ENCODE measurements at places on chromosomes 13 and 19. TPM values are rescaled to one million over a fixed set of nuclear protein-coding genes. Genes with fewer than 3 reads are reported as not detected.
A peak's percentile ranks its signal among the peaks of the same experiment; 100 is the strongest.

FOXO1 gene
- 24.1 TPM for total RNA-seq

- DNase-seq = peak; percentile 2
These were observed 525.0 kb upstream of the SLITRK6 start for GRCh38 chr13:86324191-86324590.

GPR12 gene
- 0.10 TPM for total RNA-seq

COL4A2 gene
- 785 TPM for total RNA-seq

DNA sequence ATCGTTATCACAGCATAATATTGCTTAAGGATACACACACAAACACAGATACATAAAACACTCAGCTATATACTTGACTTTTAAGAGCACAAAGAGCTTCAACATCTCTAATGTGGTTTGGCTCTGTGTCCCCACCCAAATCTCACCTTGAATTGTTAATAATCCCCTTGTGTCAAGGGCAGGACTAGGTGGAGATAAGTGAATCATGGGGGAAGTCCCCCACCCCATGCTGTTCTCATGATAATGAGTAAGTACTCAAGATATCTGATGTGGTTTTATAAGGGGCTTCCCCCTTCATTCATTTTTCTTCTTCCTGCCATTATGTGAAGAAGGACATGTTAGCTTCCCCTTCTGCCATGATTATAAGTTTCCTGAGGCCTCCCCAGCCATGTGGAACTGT lies 481.4 kb downstream of the PCDH9 start:
- no peak for DNase-seq

- no peak for DNase-seq
These were observed 9.6 kb upstream of the SLC15A1 start for GRCh38 chr13:98761986-98762616.

PRR19 gene
- total RNA-seq = 0.62 TPM

CEACAM8 gene
- total RNA-seq = not detected

VSTM2B gene
- total RNA-seq = not detected

- peak; percentile 68 for DNase-seq
These were observed 324.3 kb downstream of the ZNF536 start for GRCh38 chr19:30696514-30696913.

GRCh38 chr19:12272980-12273901 lies 21.4 kb downstream of the ZNF44 start:
- DNase-seq = no peak

DNA sequence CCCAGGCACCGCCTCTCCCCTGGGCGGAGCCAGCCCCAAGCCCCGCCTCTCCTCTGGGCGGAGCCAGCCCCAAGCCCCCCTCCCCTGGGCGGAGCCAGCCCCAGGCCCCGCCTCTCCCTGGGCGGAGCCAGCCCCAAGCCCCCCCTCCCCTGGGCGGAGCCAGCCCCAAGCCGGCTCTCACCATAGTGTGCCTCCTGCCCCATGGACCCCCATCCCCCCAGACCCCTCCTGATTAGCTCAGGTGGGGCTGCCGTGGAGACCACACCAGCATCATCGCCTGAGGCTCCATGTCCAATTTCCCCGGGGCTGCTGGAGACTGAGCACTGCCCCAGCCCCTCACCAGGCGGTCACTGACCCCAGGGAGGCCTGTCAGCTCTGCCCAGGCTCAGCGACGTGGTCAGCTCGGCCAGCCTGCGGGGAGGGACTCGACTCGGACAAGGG lies 4.2 kb upstream of the MADCAM1 start:
- no peak for DNase-seq

PRODH2 gene
- not detected for total RNA-seq

- no peak for DNase-seq
These were observed 83.5 kb downstream of the SLC7A1 start for GRCh38 chr13:29511980-29512379.

- DNase-seq = peak; percentile 76
These were observed 11.4 kb upstream of the IGFL1 start for GRCh38 chr19:46218160-46218559.

GRCh38 chr13:113561417-113562084 lies 23.0 kb upstream of the TFDP1 start:
- DNase-seq = no peak

ADAMTS10 gene
- total RNA-seq = 24.8 TPM

DNA sequence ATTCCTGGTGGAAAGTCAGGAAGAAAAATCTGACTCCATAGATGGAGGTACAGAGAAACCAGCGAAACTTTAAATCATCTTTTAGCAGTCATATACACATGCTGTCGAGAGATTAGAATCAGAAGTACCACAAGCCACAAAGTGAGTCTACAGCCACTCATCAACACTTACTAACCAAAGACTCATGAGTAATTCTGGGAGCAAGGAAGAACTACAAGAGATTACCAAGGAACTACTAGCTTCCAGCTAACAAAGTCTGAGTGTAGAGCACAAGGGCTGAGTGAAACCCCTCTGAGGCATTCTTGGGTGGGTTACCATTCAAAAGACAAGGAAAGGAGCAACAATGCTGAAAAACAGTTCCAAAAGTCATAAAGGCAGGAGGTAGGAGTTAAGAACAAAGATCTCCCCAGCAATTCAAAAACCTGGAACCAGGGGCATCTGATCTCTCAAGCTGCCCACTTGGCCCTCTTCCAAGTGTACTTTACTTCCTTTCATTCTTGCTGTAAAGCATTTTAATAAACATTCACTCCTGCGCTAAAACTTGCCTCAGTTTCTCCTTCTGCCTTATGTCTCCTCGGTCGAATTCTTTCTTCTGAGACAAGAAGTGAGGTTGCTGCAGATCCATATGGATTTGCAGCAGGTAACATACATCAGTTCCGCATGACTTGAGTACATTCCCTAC lies 13.0 kb downstream of the RBM26 start:
- no peak for DNase-seq

All from tongue (tissue), 3 donors.